ENCODE measurements at places on chromosomes 4 and X. TPM values are rescaled to one million over a fixed set of nuclear protein-coding genes. Genes with fewer than 3 reads are reported as not detected.

- no peak for DNase-seq
- no peaks in the 10 kb centered on the region for H3K4me1 ChIP-seq
- no peaks in the 10 kb centered on the region for H3K27me3 ChIP-seq
- no peak overlapping the region for H3K4me3 ChIP-seq
- no peak overlapping the region for H3K27ac ChIP-seq
Measured at GRCh38 chrX:15915959-15916703, 61.5 kb upstream of the AP1S2 start.

DNA sequence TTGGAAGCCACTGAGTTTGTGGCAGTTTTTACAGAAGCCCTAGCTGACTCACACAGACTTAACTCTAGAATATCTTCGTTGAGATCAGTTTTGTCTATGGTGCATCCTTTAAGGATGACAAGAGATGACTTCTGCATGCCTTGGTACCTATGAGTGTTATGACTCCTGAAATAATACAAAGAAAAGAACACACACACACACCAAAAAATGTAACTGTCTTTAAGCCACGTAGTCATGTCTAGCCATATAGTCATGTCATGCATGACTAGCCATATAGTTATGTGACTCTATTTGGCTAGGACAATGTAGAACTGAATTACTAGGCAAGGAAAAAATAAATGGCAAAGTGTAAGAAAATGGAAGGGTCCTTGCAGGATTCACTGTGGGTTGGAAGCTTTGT lies 447.8 kb downstream of the NLGN4X start:
- H3K27me3 ChIP-seq: no peaks in the 10 kb centered on the region
- H3K4me3 ChIP-seq: no peak overlapping the region
- no peaks in the 10 kb centered on the region for H3K36me3 ChIP-seq
- H3K27ac ChIP-seq: no peak overlapping the region
- H3K4me1 ChIP-seq: no peaks in the 10 kb centered on the region

ASB12 gene
- total RNA-seq: not detected

DNA sequence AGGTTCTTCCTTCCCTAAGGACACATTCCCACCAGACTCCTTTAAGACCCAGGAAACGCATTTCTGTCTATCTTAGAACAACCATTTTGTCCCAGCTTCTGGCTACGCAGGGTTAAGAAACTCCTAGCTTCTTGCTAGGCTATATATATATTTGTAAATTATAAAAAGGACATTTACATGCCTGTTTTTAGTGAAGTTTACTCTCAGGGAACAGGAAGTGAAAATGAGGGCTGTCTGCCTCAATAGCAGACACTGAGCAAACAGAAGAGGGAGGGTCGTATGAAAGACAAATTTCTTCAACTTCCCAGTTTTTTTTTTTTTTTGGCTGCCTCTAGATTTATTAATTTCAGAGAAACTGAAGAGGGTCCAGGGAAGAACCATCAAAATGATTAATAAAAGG lies 9.3 kb upstream of the FRMPD3 start:
- H3K27me3 ChIP-seq: no peaks in the 10 kb centered on the region
- H3K4me3 ChIP-seq: no peak overlapping the region
- no peak overlapping the region for H3K27ac ChIP-seq
- DNase-seq: no peak
- H3K36me3 ChIP-seq: no peaks in the 10 kb centered on the region

GRCh38 chrX:138897621-138898492 lies 186.3 kb upstream of the FGF13 start:
- DNase-seq: no peak
- H3K4me1 ChIP-seq: no peaks in the 10 kb centered on the region
- no peaks in the 10 kb centered on the region for H3K27me3 ChIP-seq
- no peak overlapping the region for H3K27ac ChIP-seq
- H3K4me3 ChIP-seq: no peak overlapping the region

GRCh38 chrX:14694611-14695010 lies 165.3 kb downstream of the GLRA2 start:
- H3K27ac ChIP-seq: no peak overlapping the region
- no peak overlapping the region for H3K4me3 ChIP-seq
- H3K27me3 ChIP-seq: no peaks in the 10 kb centered on the region
- DNase-seq: no peak
- no peaks in the 10 kb centered on the region for H3K36me3 ChIP-seq
- no peaks in the 10 kb centered on the region for H3K4me1 ChIP-seq

- H3K27ac ChIP-seq: no peak overlapping the region
- no peak overlapping the region for H3K4me3 ChIP-seq
- no peak for DNase-seq
- peaks cover 15% of the 10 kb centered on the region for H3K36me3 ChIP-seq
- no peaks in the 10 kb centered on the region for H3K27me3 ChIP-seq
- H3K4me1 ChIP-seq: no peaks in the 10 kb centered on the region
Measured at GRCh38 chrX:129585691-129586090, 45.6 kb downstream of the OCRL start.

TACC3 gene
- 95.9 TPM for total RNA-seq

HSFX3 gene
- not detected for total RNA-seq

DNA sequence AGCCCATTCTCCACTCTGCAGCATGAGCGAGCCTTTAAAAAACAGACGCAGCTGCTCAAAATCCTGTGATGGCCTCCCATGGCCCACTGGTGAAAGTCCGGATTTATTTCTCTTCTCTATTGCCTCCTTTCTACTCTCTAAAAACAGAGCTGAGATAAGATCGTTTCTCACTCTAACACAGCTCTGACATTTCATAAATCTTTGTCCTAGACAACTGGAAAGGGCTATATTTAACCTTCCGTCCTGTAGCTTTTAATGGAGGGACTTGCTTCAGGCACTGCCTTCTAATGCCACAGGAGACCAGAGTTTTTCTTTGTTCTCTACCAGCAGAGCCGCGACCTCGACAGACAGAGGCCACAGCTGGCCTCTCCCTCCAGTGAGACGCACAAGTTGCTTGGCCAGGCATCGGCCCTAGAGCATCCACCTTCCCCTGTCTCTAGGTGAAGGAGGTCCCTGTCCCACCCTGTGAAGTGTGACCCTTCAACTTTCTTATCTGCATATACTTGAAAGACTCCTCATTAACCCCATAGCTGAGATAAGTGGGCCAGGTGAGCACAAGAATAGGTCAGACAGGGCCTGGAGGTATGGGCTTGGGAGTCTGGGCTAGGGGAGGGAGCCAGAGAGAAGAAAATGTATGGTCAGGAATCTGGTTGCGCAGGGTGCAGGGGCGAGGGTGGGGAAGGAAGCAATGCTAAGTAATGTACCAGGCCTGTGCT lies 50.0 kb downstream of the RTL5 start:
- H3K4me1 ChIP-seq: no peaks in the 10 kb centered on the region
- DNase-seq: no peak
- H3K4me3 ChIP-seq: no peak overlapping the region

SSX3 gene
- total RNA-seq: not detected

- peaks cover 8% of the 10 kb centered on the region for H3K36me3 ChIP-seq
- no peaks in the 10 kb centered on the region for H3K27me3 ChIP-seq
- no peak for DNase-seq
- no peak overlapping the region for H3K27ac ChIP-seq
Measured at GRCh38 chrX:101552714-101553113, 2.4 kb downstream of the ARMCX1 start.

SLC2A9 gene
- total RNA-seq: 1.8 TPM

DNA sequence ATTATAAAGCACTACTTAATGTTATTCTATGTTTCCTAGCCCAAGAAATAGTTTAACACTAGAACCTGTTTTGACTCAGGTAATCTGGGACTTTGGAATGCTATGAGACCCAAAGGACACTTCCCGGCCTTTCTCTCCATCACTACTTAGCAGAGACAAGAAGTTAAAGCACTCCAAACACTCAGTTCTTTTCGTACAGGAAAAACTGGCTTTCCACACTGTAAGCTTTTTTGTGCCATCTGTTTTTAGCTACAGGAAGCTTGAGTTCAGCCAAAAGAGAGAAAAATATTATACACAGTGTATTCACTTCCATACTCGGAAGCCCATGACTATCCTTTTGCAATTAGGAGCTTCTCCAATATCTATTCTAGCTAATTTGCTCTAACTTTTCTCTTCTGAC lies 7.9 kb upstream of the FGF13 start:
- H3K4me1 ChIP-seq: no peaks in the 10 kb centered on the region
- no peaks in the 10 kb centered on the region for H3K27me3 ChIP-seq
- H3K4me3 ChIP-seq: no peak overlapping the region
- no peaks in the 10 kb centered on the region for H3K36me3 ChIP-seq
- DNase-seq: no peak

- H3K27me3 ChIP-seq: no peaks in the 10 kb centered on the region
- H3K4me1 ChIP-seq: peaks cover 6% of the 10 kb centered on the region
- no peak for DNase-seq
- no peak overlapping the region for H3K4me3 ChIP-seq
- H3K27ac ChIP-seq: no peak overlapping the region
- no peaks in the 10 kb centered on the region for H3K36me3 ChIP-seq
Measured at GRCh38 chrX:136626237-136626636, 21.7 kb upstream of the CD40LG start.

RGN gene
- not detected for total RNA-seq

DNA sequence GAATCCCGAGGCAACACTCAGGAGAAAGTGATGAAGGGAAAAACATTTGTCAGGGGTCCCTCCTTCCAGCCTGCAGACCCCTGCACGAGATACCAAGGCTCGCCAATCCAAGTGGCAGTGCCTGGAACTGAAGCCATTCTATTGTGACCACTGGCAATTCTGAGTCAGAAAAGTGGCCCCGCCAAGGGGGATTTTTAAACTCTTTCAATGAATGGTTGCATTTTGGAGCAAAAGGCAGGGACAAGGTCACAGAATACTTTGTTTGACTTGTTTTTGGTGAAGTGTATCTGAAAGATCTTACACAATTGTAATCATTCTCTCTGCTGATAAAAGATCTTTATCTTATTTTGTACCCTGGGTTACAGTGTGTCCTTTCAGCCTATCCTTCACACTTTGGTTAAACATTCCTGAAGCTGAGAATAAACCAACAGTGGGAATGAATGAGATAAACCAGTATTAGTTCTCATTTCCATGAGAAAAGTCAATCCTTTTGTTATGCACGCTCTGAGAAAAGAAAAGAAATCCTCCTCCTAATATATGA lies 115.9 kb upstream of the PDLIM3 start:
- H3K27ac ChIP-seq: no peak overlapping the region
- peak; percentile 19 for DNase-seq
- H3K4me1 ChIP-seq: peaks cover 27% of the 10 kb centered on the region
- no peaks in the 10 kb centered on the region for H3K27me3 ChIP-seq
- H3K36me3 ChIP-seq: peaks cover 4% of the 10 kb centered on the region
- peak overlapping the region; percentile 46 for H3K4me3 ChIP-seq

DNA sequence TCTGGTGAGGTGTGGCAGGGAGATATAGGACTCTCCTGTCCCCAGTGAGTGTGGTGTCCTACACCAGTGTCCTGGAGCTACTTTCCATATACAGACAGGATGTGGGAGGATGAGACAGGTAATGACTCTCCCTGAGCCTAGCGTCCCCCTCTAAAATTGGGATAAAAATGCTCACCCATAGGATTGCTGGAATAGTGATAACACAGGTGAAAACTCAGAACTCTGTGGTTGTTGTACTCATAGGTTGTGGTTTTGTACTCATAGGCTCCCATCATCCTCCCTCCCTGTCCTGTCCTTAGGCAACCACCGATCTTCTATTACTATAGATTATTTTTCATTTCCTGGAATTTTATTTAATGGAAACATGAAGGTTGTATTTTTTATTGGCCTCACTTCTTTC lies 60.7 kb upstream of the NXF3 start:
- no peak overlapping the region for H3K4me3 ChIP-seq
- DNase-seq: no peak
- H3K36me3 ChIP-seq: peaks cover 6% of the 10 kb centered on the region
- H3K4me1 ChIP-seq: peaks cover 31% of the 10 kb centered on the region

DNA sequence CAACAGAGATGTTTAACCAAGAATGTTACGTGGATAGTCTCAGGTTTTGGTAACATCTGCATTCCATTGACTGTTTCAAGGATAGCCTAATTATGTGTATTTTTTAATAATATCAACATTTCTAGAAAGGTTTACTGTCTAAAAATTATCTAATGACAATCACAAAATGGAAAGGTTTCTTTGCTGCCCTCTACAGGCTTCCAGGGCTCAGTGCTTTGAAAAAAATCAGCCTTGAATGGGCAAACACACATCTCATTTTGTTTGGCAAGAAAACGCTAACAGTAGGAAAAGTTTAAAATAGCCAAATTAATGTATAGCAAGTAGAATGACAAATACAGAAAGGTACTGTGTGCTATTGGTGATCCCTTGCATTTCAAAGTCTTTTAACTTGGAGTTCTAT lies 223.4 kb upstream of the PRPS2 start:
- H3K4me1 ChIP-seq: peaks cover 6% of the 10 kb centered on the region
- no peaks in the 10 kb centered on the region for H3K36me3 ChIP-seq
- H3K4me3 ChIP-seq: no peak overlapping the region
- no peak overlapping the region for H3K27ac ChIP-seq
- DNase-seq: peak; percentile 16
- no peaks in the 10 kb centered on the region for H3K27me3 ChIP-seq

DNA sequence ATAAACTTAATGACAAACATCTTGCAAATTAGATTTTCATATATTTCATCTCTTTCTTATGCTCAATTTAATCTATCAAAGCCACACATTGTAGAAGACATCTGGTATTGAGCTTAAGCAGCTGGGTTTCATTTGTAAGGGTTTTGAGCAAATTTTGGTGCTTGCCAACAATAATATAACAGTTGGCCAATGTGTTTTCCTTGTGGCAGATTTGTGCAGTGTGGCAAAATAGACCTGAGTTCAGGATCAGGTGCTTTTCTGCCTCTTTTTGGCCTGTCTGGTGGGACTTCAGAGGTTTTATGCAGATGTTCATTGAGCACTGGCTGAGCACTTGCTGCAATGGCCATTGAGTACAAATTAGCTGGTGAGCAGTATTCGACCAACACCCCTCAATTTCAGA lies 301.9 kb downstream of the BMPR1B start:
- no peak overlapping the region for H3K4me3 ChIP-seq
- H3K27ac ChIP-seq: no peak overlapping the region
- no peaks in the 10 kb centered on the region for H3K36me3 ChIP-seq
- H3K27me3 ChIP-seq: no peaks in the 10 kb centered on the region
- no peaks in the 10 kb centered on the region for H3K4me1 ChIP-seq

TMEM255A gene
- total RNA-seq: not detected

HTRA3 gene
- not detected for total RNA-seq

KLF3 gene
- total RNA-seq: 56.6 TPM

DNA sequence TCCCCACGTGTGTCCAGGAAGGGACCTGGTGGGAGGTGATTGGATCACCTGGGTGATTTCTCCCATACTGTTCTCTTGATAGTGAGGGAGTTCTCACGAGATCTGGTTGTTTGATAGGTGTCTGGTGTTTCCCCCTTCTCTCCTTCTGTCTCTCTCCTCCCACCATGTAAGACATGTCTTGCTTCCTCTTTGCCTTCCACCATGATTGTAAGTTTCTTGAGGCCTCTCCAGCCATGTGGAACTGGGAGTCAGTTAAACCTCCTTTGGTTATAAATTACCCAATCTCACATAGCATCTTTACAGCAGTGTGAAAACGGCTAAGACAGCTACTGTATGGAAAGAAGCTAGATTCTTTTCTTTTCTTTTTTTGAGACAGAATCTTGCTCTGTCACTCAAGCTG lies 21.6 kb upstream of the FGG start:
- H3K27me3 ChIP-seq: no peaks in the 10 kb centered on the region
- no peak overlapping the region for H3K27ac ChIP-seq
- H3K4me1 ChIP-seq: peaks cover 12% of the 10 kb centered on the region
- H3K36me3 ChIP-seq: no peaks in the 10 kb centered on the region

- H3K36me3 ChIP-seq: peaks cover 6% of the 10 kb centered on the region
- H3K4me3 ChIP-seq: no peak overlapping the region
- no peak for DNase-seq
- H3K27ac ChIP-seq: no peak overlapping the region
- peaks cover 9% of the 10 kb centered on the region for H3K4me1 ChIP-seq
- H3K27me3 ChIP-seq: no peaks in the 10 kb centered on the region
Measured at GRCh38 chr4:125322366-125322730, 7.6 kb downstream of the FAT4 start.

- peak; percentile 96 for DNase-seq
- H3K27me3 ChIP-seq: no peaks in the 10 kb centered on the region
- H3K36me3 ChIP-seq: peaks cover 10% of the 10 kb centered on the region
- H3K4me1 ChIP-seq: no peaks in the 10 kb centered on the region
Measured at GRCh38 chrX:386768-387575, at the start of gene PPP2R3B. PPP2R3B (minus strand) TSS chrX:386907; CDS start chrX:386691, 216 bp downstream.
